ENCODE measurements at places on chromosomes 12 and 14.

DNA sequence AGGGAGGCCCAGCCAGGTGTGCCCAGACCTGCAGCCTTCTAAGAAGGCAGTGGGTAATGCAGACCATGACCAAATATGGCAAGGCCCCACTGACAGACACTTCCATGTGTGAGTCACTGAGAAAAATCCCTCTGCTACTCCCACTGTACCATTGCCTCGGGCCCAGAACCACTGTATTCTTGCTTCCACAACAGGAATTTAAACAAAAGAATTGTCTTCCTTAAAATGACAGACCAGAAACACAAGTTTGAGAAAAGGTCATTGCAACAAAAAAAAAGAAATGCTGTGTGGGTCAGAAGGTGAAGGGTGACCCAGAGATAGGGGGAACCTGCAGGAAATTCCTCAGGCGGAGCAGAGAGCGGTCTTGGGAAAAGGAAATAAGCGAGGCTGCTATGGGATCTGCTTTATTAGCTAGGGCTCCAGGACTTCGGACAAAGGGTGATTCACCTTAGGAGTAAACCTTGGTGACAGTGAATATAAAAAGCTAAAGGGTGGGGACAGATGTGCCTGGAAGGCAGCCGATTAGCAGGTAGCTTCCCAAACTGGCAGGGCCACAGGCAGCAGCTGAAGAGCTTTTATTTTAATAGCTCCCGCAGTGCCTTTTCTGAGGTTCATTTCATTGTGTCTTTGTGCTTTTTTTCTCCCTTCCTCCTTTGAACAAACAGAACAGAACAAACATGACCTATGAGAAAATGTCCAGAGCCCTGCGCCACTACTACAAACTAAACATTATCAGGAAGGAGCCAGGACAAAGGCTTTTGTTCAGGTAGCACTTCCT is 185.3 kb upstream of the BCL2L14 start:
- no peak for DNase-seq

DNA sequence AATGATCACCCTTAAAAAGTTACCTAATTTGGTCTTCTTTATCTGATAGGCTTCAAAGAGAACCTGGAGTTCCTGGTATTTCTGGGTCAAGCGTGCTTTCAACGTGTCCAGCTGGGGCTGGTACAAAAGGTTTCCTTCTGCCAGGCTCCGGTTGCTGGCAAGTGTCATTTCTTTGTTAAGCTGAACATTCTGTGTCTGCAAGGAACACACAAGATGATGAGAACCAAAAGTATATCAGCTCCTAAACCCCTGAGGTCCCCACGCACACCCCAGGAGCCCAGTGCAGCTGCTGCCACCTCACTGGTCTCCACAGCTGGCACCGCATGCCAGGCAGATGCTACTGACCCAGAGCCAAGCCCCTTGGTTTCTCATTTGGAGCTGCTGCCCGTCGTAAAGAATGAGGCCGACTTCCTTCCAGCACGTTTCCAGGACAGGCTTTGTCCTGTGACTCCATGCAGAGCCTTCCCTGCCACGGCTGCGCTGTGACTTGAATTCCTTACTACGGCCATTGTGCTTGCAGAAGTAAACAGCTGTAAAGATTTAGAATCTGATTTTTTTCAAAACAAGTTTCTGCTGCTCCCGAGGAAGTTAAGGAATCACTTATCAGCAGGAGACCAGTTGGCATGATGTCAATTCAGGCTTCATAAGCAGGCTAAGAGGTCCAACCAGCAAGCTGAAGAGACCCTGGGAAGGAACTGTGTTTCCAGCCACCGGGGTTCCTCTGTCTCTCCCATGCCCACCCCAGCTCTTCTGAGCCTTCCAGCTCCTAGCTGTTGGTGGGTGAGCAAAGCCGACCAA is 24.9 kb downstream of the VPS37B start:
- DNase-seq: peak; percentile 83

DNA sequence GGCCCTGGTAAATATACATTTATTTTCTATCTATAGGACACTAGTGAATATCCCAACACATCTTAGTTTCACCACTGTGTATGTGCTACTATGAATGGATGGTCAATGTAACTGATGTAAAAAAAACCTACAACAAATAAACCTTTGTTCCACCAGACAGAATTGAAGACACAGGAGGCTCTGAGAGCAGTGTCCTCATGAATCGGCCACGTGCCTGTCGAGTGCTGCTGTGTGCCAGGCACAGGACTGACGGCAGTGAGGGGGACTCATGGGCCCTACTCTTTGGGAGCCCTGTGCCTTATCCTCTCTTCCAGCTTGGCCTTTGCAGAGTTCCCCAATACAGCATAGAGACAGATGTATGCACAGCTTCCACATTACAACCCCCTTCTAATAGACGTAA is 18.2 kb downstream of the CINP start:
- no peak for DNase-seq

- no peak for DNase-seq
These were observed 330.6 kb upstream of the FBXO33 start for GRCh38 chr14:39762576-39763401.

- no peak for DNase-seq
These were observed 47.4 kb downstream of the CHST11 start for GRCh38 chr12:104504146-104504545.

DNA sequence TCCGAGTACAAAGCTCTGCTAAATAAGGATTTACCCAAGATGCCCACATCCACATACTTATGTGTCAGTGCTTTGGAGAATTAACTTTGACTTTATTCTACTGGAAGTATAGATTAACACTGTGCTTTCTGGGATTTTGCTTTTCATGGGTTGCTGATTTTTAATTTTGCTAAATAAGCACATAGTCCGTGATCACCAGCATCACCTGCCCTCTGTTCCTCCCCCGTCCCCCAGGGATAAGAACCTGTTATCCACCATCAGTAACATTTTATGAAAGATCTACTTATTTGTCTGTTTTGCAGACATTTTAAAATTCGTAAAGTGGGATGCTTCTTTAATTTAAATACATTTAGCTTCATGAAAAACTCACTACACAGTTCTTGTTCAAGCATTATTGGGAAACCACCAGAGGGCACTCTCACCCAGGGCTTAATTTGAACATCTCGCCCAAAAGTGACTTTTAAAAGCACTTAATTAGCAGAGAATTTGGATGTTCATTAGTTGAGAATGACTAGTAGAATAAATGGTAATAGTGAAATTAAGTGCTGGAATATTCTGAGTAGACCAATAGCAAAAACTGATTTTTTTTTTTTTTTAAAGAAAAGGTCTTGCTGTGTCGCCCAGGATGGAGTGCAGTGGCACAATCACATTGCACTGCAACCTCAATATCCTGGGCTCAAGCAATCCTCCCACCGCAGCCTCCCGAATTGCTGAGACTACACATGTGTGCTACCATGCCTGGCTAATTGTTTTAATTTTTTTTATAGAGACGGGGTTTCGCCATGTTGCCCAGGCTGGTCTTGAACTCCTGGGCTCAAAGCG is 35.7 kb downstream of the MRPL42 start:
- DNase-seq: no peak

- DNase-seq: no peak
These were observed 45.7 kb downstream of the TAOK3 start for GRCh38 chr12:118326991-118327390.

- no peak for DNase-seq
These were observed 3.1 kb upstream of the TXNRD1 start for GRCh38 chr12:104212516-104212915.

DNA sequence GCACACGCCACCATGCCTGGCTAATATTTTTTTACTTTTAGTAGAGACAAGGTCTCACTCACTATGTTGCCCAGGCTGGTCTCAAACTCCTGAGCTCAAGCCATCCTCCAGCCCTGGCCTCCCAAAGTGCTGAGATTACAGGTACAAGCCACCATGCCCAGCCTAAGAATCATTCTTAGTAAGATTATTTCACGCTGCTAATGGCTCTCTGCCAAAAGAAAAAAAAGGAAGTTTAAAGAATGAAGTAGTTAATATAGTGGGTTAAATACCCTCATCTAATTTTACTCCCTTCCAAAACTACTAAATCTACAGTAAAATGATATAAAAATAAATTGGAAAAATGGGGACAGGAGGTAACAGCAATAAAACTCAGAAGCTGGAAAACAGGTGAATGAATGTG is 2.6 kb downstream of the ETFRF1 start:
- no peak for DNase-seq

DNA sequence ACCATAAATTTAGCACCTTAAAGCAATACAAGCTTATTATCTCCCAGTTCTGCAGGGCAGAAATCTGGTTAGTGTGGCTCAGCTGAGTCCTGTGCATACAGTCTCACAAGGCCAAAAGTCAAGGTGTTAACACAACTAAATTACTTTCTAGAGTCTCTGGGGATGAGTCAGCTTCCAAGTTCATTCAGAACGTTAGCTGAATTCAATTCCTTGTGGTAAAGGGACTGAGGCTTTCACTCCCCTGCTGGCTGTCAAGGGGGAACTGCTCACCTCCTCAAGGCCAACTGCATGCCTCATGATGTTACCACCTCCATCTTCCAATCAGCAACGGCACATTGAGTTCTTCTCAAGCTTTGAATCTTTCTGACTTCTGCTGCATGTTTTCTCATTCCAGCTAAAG is 27.6 kb downstream of the EML5 start:
- DNase-seq: no peak

- DNase-seq: no peak
These were observed 44.4 kb downstream of the BICD1 start for GRCh38 chr12:32151086-32151485.

- DNase-seq: no peak
These were observed 7.3 kb downstream of the TMEM116 start for GRCh38 chr12:112005419-112006395.

DNA sequence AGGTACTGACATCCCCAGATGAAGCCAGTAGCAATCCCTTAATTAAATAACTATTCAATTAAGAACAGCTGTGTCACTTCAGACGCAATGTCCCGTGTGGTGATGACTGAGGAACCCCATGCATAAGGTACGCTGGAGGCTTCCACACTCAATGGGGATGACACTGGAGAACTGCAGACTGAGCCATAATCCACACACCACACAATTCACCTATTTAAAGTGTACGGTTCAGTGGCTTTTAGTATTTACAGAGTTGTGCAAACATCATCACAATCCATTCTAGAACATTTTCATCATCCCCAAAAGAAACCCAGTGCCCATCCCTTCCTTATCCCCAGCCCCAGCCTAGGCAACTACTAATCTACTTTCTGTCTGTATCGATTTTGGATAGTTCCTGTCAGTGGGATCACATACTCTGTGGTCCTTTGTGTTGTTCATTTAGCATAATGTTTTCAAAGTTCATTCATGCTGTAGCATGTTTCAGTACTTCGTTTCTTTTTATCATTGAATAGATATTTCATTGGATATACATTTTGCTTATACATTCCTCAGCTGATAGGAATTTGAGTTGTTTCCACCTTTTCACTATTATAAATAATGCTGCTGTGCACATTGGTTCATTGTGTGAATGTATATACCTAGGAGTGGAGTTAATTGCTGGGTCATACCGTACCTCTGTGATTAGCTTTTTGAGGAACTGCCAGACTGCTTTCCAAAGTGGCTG is 61.1 kb downstream of the NINJ2 start:
- no peak for DNase-seq

- DNase-seq: no peak
These were observed 146.8 kb downstream of the C12orf42 start for GRCh38 chr12:103348935-103349334.

- DNase-seq: no peak
These were observed 101.1 kb upstream of the BCL2L14 start for GRCh38 chr12:11969437-11970154.

- DNase-seq: no peak
These were observed 25.2 kb downstream of the SLC24A4 start for GRCh38 chr14:92348154-92348553.

DNA sequence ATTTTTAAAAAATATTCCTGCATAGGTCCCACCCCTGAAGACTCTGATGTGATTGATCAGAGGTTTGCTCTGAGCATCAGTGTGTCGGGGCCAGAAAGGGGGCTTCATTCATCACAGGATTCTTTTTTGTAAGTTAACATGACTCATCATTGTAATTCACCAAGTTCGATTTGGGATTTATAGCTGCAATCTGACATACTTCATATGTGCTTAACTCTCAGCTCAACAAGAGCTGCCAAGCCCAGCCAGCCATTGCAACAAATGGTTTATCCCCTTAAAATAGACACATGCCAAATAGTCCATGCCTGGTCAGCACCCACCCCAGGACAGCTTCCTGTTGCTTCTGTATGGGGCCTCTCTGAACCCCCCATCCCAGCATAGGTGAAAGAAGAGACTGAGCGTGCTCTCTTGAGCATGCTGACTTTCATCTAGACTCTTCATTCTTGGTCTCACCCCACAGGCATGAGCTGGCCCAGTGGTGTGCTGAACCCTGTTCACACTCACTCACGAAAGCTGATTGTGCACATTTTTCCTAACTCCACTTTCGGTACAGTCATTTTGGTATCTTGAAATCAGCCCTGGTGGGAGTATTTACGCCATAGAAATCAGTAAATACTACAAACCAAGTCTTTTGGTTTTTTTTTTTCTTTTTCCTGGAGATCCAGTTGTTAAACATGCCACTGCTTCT is 101.4 kb downstream of the STAB2 start:
- no peak for DNase-seq

- peak; percentile 37 for DNase-seq
These were observed 80.7 kb downstream of the KDM2B start for GRCh38 chr12:121499929-121500793.

GRCh38 chr14:36845356-36846012 is 183.8 kb downstream of the PAX9 start:
- DNase-seq: no peak

GRCh38 chr14:71103662-71104484 is 196.6 kb downstream of the PCNX1 start:
- no peak for DNase-seq

GRCh38 chr14:47722929-47723693 is 47.7 kb upstream of the MDGA2 start:
- no peak for DNase-seq

DNA sequence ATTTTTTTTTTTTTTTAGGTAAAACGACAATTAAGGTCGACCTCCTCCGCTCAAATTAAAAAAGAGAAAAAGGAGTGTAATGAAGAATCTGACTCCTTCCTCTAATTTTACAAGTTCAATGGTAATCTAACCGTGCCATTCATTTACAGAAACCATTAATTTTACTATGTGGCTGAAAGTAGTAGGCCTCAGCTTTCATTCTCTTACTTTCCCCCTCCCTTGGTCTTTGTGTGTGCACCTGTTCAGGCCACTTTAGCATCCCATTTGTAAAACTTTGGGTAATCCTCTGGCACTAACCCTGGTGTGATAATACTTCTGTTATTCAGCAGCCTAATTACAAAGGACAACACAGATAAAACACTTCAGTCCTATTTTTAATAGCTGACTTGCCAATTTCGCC is 128.1 kb downstream of the ASCL1 start:
- DNase-seq: no peak
